Esophagus mucosa (tissue), 1 donor: ENCODE measurements at places on chromosomes 1 and 21. TPM values are rescaled to one million over a fixed set of nuclear protein-coding genes. Genes with fewer than 3 reads are reported as not detected.

The DNAH14 gene
- 5.9 TPM for total RNA-seq

GRCh38 chr1:66022904-66023620 lies 230.4 kb downstream of the PDE4B start:
- ATAC-seq, result no peak

DNA sequence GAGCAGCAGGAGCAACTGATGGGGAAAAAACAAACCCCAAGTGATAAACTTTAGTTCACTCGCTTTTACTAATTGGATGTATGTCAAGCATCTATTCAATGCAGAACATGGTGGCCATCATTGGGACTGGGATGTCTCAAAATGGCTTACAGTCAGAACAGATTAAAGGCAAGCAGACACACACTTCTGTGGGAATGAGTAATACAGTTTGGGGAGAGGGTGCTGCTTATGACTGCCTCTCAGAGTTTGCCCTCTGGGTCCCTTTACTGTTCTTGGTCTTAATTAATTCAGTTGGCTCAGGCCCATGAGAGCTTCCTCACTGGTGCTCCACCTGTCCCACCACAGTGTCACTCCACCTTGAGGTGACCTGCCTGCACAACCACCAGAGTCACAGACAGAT lies 119.5 kb downstream of the TBX19 start:
- ATAC-seq, result no peak

- ATAC-seq, result no peak
Observed at GRCh38 chr1:175155936-175156335, 36.6 kb downstream of the KIAA0040 start.

GRCh38 chr1:191528275-191528674 lies 630.0 kb upstream of the RGS18 start:
- ATAC-seq, result no peak

- ATAC-seq, result no peak
Observed at GRCh38 chr1:194225821-194226220, 1039.4 kb upstream of the B3GALT2 start.

DNA sequence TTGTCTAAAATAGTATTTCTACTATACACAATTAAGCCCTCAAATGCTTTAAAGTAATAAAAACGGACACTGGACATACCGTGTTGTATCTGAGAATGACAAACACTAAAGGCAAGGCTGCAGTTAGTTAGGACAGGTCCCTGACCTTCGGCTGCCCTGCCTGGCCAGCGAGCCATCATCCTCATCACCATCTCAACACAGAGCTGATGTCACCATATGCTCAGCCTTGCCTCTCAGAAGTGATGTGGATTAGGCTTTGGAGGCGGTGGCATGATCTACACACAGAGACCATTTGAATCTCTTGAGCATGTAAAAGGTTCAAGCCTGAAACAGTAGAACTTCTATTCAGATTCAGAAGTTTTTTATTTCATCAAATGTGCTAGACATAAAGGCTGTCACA lies 244.7 kb downstream of the SDCCAG8 start:
- ATAC-seq, result no peak

The ST6GALNAC5 gene
- total RNA-seq, result 0.96 TPM

- no peak for ATAC-seq
Observed at GRCh38 chr21:35989138-35989735, 71.1 kb downstream of the SETD4 start.

GRCh38 chr1:233034836-233035235 lies 84.4 kb downstream of the NTPCR start:
- no peak for ATAC-seq
